Coronary artery (tissue), 2 donors: ENCODE measurements at places on chromosomes 13 and 19.

- DNase-seq = no peak
Measured at GRCh38 chr19:1264801-1265614, 4.1 kb upstream of the CIRBP start.

- peak; percentile 45 for DNase-seq
Measured at GRCh38 chr19:30304540-30304939, 67.6 kb upstream of the ZNF536 start.

GRCh38 chr19:15300533-15301197 is 31.7 kb downstream of the BRD4 start:
- DNase-seq = no peak

DNA sequence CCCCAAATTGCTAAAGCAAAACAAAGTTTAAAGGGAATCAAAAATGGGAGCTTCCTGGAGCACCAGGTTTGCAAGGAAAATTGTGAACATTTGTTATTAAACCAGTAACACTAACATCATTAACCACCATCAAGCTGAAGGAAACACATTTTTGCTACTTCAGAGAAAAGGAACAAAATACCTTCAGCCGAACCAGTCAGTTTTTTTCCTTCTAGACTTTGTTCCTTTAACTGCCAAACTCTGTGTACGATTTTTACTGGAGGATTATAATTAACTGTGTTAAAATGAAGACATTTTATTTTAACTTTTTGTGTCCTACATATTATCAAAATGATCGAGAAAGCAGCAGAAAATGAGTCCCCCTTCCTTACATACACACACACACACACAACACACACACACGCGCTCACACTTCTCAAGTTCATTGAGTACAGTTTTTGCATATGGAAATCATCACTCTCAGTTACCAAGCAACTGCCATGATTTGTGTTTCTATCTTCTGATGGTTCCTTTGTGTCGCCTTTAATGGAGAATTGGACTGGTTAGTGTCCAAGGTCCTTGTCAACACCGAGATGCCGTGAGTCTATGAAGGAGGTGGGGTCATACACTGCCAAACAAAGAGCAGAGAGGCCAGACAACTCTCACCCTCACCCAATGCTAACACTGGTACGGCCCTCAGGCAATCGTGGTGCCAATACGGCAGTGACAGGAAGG is 9.8 kb upstream of the SERP2 start:
- no peak for DNase-seq

DNA sequence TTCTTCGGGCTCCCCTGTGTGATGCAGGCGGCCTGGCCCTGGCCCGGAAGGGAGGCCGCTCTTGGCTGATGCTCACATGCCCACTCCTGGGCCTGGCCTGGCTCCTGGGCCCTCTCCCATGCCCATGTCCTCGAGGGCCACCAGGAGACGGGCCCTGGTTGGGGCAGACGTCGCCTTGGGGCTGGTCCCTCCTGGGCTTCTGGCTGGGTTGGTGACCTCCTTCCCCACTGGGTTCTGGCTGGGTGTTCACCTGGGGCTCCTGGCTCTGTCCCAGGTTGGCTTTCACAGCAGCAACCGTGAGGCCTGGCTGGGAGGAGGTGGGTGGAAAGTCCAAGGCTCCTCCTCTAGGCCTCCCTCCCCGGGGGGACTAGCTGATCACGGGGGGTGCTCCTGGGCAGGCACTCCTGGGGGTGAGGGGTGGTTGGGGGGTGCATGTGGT is 15.5 kb upstream of the SLC7A10 start:
- no peak for DNase-seq

- no peak for DNase-seq
Measured at GRCh38 chr19:11020982-11021759, 60.3 kb downstream of the SMARCA4 start.

DNA sequence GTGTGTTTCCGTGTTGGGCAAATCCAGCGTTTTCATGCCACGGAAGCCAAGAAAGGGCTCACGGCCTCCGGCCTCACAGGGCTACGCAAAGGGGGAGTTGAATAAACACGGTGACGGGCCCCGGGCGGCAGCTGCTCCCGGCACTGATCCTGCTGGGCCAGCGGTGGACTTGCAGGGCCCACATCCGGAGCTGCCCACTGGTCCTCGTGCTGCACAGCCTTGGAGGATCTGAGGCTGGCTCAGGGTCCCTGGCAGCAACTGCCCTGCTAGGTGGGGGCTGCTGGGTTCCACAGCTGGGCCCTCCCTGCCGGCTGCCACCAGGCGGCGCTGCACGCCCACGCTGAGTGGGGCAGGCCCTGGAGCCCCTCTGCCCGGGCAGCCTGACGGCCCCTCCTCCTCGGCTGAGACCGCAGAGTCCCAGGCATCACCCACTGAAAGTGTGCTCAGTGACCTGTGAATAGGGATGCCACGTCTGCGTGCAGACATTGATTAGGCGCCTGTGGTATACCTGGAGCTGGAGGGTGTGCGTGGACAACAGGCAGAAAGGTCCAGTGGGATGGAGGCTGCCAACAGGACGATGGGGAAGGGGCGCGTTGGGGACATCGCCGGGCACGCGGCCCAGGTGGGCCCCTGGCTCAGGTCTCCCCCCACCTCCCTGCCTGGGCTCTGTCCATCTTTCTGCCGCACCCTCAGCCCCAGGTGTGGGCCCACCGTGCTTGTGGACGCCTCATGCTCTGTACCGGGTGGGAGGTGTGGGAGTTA is 5.3 kb upstream of the HCN2 start:
- no peak for DNase-seq

DNA sequence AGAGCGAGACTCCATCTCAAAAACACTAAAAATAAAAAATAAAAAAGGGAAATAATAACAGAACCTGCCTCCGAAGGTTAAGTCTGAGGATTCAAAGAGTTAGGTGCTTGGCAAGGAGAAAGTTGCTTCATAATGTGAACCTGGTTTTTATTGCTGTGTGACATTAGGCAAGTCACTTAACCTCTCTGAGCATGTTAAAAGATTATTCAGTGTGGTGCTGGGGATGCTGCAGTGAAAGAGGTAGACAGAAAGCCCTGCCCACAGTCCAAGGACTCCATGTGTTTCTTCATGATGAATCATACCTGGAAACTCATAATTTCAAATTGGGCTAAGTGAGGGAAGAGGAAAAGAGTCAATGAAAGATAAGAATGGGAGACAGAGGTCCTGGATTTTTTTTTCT is 2.4 kb downstream of the IL27RA start:
- DNase-seq = no peak

DNA sequence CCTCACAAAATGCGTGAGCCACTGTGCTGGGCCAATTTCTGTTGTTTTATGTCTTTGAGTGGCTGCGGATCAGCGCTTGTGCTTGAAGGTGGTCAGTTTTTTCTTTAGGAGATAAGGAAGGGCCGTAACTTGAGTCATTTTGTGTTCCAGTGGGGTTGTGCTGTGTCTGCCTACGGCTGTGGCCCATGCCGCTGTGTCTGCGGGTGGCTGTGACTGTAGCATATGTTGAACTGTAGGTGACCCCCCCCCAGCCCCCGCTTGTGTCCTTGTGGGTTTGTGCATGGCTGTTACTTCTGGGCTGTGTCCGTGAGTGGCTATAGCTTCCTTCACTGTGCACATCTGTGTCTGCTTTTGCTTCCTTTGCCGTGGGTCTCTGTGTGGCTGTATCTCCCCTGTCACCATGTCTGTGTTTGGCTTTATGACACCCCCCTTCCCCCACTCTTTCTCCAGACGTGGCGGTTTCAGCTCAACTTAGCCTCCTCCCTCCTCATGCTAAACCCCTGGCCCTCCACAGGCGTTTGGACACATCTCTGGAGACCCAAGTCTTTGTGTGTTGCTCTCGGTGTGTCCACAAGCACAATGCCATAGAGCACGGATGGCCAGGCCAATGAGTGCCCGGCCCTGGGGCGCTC is 675 bp downstream of the PPP1R14A start:
- peak; percentile 79 for DNase-seq

GRCh38 chr13:47168618-47169017 is 271.8 kb upstream of the HTR2A start:
- no peak for DNase-seq

DNA sequence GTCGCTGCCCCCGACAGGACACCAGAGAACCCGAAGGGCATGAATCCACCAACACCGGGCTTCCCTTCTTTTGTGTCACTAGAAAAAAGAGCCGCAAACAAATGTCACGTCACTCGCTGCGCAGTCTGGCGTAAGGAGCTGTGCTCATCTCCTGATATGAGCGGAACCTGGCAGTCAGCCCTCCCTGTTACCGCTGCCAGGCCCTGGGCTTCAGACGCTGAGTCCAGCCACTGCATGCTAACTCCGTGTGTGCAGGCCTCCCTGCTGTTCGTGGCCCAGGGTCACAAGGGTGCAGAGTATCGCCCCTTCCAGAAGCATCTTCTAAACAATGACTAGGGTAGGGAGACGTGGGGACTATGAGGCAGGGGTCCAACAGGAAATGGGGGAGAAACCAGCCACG is 71.3 kb downstream of the SLC7A1 start:
- peak; percentile 86 for DNase-seq
